Hematopoietic multipotent progenitor cell (in vitro differentiated cells): ENCODE measurements at places on chromosomes 11 and 22.
A peak's percentile ranks its signal among the peaks of the same experiment; 100 is the strongest.

- DNase-seq = no peak
Measured at GRCh38 chr11:111039982-111040381, 205.5 kb upstream of the POU2AF2 start.

DNA sequence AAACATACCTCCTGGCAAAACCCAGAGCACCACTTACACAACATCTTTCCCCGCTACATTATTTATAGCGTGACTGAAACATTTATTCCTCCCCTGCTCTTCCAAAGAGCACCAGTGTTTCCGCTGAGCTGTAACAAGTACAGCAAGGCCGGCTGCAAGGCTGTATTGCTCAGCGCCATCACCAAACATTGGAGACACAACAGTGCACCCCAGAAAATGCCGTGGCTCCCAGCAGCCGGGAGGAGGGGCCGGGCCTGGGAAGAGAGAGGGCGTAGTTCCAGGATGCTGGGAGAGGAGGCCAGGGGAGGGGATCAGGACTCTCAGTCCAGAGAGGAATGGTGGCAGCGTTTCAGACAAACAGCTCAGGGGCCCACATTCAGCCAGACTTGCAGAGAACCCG lies 133.2 kb downstream of the DSCAML1 start:
- DNase-seq = no peak

DNA sequence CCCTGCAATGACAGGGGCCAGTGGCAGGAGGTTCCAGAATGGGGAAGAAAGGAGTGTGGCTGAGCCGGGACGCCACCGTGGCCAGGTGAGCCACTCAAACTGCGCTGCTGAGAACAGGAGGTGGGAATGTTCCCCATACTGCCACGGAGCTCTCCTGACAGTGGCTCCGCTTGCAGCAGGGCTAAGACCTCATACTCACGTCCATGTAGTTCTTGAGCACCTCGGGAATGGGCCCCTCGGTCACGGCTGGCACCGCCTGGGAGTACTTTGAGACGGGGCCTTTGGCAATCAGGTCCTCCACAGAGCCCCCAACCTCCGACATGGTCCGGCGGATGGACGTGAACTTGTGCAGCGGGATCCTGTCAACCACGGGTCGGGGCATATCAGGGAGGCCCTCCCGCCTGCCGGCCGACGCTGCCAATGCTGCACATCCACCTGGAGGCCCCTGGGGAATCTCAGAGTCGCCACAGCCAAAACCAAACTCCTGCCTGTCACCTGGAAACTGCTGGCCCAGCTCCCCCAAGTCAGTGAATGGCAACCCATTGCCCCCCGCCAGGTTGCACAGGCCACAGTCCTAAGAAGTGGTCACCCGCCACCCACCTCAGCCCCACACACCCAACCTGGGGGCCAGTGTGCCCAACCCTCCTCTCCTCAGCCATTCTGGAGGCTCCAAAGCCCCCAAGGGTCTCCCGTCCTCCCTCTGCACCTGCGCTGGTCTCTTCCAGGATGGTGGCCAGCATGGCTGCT lies 2.4 kb downstream of the CTSD start:
- no peak for DNase-seq

GRCh38 chr11:7527029-7527428 lies 13.2 kb downstream of the PPFIBP2 start:
- DNase-seq = no peak

DNA sequence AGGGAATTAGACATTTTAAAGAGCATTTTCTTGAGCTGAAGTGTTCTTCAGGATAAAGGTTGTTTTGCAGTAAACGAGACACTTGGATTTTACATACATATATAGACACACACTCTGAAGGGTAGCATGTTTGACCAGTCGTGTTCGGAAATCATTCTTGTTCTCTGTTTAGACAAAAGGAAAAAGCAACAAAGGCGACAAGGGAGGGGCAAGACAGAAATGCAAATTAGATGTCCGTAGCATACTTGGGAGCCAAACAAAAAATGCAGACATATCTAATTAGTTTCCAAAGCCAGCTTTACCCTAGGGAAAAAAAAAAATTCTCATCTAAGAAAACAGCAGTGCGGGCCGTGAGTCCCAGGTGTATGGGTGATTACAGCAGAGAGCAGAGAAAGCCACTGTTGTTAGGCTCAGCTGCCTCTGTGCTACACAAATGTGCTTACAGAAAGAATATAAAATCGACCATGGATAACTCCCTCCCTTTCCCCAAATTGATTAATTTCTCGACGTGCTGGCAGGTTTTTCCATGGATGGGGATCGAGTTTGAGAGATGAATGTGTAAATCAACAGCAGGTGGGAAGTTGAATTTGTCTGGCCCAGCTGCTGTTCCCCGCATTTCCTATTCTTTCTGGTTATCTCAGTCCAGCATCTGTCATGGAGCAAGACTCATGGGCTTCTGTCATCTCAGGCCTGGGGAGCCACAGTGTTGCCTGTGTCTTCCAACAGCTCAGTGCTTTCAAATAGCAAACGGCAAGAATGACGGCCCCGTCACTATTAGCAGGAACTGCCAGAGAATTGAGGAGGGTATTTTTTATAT lies 176.5 kb upstream of the TTC12 start:
- peak; percentile 41 for DNase-seq

DNA sequence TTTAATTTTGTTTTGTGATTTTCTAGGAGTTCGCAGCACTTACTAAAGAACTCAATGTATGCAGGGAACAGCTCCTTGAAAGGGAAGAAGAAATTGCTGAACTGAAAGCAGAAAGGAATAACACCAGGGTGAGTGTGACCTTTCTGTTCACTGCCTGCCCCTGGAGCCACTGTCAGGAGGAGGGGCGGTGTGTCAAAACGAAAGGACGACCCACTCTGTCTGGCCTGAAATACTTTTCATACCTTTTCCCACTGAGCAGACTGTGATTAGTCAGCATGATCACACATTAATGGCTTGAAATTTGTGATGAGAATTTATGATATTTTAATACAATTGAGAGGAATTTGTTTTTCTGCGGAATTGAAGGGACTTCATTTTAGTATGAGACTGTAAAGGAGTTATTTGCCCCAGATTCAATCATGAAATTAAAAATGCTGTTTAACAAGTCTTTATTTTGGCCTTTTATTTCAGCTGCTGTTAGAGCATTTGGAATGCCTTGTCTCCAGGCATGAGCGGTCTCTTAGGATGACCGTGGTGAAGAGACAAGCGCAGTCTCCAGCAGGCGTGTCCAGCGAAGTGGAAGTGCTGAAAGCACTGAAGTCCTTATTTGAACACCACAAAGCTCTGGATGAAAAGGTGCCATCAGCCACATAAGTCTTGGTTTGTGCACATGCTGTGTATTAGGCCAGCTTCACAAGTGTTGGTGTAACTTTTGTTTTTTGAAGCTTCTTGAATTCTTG lies 54.1 kb downstream of the PPFIA1 start:
- DNase-seq = no peak

DNA sequence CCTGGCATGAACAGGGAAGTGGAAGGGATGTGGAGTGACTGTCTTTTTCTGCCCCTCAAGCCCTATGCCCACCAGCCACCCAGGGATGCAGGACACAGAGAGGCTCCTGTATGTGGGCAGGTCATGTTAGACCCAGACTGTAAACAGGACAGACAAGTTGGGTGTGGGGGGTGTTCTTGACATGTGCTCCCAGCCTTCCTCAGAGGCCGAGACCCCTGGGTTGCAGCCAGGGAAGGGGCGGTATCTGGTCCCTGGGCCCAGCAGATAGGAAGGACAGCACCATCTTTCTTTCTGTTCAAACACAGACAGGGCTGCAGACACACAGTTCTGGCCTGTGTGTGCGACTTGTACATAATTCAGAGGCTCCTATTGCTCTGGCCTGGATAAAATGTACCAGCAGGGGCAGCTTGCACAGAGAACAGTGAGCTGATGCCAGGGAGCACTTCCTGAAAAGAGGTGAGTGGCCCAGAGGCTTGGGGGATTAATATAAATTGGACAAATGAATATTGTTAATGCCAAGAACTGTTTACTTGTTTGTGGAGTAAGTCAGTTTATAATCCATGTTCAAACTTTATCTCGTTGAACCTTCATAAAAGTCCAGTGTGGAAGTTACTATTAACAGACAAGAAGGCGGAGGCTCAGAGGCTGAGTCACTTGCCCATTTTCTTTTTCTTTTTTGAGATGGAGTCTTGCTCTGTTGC lies 16.6 kb downstream of the GDPD5 start:
- DNase-seq = peak; percentile 39

GRCh38 chr22:19152942-19153883 lies 3.1 kb upstream of the GSC2 start:
- DNase-seq = no peak

GRCh38 chr11:6594142-6594768 lies 9.2 kb downstream of the RRP8 start:
- DNase-seq = no peak

- DNase-seq = no peak
Measured at GRCh38 chr22:44075022-44075421, 50.9 kb downstream of the PARVB start.

- DNase-seq = no peak
Measured at GRCh38 chr11:62186195-62186594, 3.8 kb upstream of the SCGB1D1 start.

DNA sequence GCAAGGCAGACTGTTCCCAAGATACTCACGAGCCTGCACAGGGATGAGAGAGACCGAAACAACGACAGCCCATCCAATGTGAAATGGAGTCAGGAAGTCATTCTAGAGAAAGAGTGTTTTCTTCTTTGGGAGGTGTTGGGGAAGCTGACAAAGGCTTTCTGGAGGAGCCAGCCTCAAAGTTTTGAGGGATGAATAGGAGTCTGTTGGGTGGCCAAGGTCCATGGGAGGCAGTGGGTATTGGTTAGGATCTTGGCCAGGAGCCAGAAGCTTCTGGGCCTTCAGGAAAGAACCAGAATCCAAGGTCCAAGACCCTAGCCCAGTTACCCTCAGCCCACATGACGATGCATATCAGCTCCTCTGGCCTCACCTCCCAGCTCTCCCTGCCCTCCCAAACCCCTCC lies 59.9 kb upstream of the SHISAL1 start:
- DNase-seq = no peak

DNA sequence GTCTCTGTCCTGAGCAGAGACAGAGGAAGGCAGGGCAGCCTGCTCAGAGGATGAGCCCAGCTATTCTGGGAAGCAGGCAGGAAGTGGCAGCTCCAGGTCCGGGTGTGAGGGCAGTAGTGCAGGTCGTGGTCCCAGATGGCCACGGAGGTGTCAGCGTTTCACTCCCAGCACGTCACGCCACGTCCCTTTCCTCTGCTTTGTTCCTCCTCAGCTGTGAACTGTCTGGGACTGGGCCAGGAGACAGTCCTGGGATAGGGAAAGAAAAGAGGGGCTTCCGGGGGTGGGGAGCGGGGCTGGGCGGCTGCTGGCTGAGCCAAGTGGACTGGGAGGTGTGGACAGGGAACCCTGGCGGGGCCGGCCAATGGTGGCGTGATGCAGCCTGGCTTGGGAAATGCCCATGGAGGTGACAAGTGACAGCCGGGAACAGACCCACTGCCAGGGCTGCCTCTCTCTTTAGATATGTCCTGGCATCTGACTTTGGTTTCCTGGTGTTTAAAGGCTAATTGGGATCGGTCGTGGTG lies 64.7 kb downstream of the KCNQ1 start:
- no peak for DNase-seq

- peak; percentile 82 for DNase-seq
Measured at GRCh38 chr11:1401656-1402221, 12.0 kb downstream of the BRSK2 start.

- no peak for DNase-seq
Measured at GRCh38 chr22:47190276-47190956, 428.0 kb downstream of the TBC1D22A start.

DNA sequence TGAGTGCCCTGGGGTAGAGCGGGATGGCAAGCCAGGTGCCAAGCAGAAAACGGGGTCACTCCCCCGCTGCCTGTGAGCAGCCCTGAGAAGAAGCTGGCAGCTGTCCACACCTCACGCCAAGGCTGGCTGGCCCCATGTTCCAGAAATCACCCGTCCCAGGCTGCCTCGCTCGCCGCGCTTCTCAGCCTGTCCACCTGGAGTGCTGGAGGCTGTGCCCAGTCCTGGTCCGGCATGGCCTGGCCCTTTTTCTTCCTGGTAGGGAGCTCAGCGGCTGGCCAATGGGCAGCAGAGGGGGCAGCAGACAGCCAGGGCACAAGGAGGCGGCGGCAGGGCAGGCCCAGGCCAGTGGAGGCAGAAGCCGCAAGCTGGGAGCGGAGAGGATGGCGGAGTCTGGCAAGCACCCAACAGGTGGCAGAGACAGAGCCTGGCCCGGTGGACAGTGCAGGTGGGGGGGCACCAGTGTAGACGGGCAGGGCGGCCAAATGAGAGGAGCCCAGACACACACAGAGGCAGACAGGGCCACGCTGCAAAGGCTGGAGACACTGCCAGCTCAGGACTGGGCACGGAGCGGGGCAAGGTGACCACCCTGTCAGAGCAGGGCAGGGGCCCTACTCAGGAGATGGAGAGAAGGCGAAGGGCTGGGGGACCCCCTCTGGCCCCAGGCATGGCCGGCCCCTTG lies 37.2 kb upstream of the TH start:
- DNase-seq = no peak
